Stimulated activated CD8-positive, alpha-beta memory T cell treated with anti-CD3 and anti-CD28 coated beads, Interleukin-4, amount 100 ng/mL, for 4 hours (primary cell): ENCODE measurements at places on chromosomes 5 and 9.

DNA sequence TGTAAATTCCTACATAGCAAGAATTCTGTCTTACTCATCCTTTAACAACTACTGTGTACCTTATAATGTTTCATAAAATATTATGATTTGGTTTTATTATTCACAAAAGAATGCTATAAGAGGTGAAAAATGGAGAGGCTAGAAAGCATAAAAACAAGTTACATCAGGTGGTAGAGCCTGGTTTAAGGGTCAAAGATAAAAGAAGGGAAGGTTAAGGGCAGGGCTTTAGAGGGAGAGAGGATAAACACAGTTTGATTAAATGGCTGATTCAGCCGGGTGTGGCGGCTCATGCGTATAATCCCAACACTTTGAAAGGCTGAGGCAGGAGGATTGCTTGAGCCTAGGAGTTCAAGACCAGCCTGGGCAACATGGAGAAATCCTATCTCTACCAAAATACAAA lies 40.4 kb upstream of the HSPB3 start:
- no peak for DNase-seq

DNA sequence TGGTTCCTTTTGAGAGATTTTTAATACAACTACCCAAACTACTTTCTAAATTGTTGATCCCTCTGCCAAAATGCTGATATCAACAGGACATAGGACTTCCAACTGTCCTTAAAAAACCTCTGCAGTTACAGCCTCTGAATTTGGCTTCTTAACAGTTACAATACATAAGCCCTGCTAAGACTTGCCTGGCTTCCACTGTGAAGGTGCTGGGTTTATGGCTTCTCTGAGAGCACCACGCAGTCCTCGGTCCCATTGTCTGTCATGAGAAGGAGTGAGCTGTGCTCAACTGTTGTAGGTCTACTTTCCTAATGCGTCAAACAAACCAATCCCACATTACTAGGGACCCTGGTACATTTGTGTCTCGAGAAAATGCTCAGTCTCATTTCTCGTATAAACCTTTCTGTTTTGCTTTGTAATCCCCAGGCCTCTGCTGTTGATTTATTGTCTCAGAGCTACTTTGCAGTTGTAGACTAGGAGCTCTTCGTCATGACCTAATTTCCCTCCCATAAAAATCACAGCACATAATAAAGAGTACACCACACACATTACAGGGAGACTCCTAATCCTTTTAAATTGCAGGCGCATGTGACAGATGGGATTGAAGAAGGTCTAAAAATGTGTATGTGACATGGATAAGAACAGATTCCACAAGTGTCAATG lies 274.9 kb downstream of the NR3C1 start:
- DNase-seq, result no peak

DNA sequence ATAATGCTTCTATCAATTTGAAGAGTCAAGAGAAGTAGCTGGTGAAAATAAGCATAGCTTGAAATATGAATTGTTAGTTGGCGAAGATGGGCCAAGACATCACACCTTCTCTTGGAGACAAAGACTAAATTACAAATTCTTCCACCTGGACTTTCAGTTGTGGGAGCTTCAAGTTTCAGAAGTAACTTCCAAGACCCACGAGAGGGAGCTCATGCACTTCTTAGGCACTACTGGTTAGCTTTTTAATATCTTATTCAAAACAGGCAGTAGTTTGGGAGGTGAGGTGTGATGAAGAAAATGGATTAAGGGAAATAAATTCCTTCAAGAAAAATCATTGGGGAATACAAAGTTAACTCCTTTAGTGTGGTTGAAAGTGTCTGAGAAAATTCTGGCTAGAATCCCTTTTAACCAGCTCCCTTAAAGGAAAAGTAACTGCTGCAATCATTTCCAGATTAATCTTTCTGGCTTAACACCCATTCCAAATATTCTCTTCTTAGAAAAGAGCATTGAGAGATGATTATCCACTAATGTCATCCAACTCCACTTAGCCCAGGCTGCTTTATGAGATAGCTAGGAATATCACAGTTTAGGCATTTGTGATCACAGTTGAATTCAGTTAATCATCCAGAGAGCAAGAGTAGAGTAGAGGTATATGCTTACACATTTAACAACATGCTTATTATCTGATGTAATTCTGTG lies 139.5 kb upstream of the DMRTA1 start:
- DNase-seq, result no peak

DNA sequence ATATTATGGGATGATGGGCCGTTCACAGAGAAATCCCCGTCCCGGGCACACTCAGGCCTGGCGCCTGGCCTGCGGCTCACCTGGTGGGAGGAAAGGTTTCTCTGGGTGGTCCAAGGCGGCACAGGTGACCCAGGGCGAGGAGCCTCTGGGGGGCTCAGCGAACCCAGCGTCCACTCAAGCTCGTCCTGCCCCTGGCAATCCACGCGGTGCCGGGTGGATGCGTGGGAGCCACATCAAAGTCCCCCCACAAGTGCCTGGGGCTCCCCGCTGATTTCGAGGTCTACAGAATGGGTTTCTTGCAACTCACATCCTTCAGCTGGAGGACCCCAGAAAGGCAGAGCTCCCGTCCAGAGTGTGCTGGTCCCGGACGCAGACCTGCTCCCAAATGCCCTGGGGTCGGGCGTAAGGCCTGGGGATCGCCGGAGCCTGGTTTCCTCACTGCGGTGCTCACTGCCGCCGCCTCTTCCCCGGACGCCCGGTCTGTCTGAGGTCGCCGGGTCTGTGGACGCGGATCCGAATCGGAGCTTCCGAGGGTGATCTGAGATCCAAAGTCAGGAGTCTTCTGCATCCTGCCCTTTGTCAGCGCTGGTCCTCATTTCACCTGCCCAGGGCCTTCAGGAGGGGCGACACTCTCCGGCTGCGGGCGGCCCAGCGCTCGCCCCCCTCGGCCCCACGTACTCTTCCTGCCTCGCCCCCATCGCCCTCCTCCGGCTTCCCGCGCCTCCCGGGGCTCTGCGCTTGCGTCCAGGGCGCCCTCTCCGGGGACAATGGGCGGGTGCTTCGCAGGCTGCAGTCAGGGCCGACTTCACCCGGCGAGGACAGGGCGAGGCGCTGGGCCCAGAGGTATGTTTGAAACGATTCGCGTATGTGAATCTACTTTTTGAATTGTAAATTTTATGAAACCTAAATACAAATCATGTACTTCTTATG lies 20.0 kb upstream of the RUFY1 start:
- peak; percentile 48 for DNase-seq

GRCh38 chr5:159337016-159337955 lies 7.0 kb upstream of the IL12B start:
- no peak for DNase-seq

GRCh38 chr9:122226142-122226757 lies 2.5 kb downstream of the LHX6 start:
- no peak for DNase-seq

DNA sequence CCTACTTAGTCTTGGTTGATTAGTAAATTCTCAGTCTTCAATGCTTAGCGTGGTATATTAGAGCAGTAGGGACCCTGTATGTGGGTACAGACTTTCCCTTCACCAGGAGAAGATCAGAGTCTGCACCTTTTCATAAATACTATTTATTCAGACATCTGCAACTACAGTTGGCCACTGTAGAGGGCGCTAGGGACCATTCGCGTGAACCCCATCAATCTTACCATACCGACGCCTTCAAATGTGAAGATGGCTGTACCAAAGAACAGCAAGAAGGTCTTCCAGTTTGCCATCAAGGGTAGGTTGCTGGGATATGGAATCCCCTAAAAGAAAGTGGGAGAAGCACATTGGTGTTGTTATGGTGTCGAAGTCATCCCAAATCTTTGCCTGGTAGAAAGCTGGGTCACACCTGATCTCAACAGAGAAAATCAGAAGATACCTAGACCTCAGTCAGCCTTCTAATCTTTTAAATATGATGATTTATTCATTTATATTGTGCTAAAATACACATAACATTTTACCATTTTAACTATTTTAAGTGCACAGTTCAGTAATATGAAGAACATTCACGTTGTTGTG lies 19.1 kb downstream of the SLC36A3 start:
- no peak for DNase-seq

GRCh38 chr9:68755752-68756151 lies 50.7 kb downstream of the PIP5K1B start:
- no peak for DNase-seq

- DNase-seq, result no peak
Observed at GRCh38 chr5:12488161-12488560, 583.9 kb upstream of the CTNND2 start.

DNA sequence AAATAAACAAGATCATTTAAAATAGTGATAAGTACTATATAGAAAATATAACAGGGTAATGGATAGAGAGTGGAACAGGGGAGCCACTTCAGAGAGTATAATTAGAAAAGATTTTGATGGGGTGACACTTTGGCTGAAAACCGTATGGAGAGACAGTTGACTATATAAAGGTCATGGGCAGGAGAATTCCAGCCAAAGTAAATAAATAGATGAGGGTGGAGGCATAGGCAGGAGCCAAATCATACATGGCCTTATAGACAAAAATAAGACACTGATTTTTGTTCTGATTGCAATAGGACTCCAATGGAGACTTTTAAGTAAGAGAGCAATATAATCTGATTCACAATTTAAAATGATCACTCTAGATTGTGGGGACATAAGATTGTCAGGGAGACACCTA lies 37.5 kb upstream of the NUDT12 start:
- no peak for DNase-seq

- DNase-seq, result no peak
Observed at GRCh38 chr5:137114529-137114928, 384.6 kb downstream of the SPOCK1 start.
